ENCODE measurements at places on chromosomes 2 and 18.

GRCh38 chr2:101704046-101704466, 6.5 kb downstream of the MAP4K4 start:
- no peak for DNase-seq

GRCh38 chr2:81247648-81248047, 943.1 kb upstream of the LRRTM1 start:
- no peak for DNase-seq

GRCh38 chr18:48997681-48997984, 46.9 kb upstream of the SMAD7 start:
- no peak for DNase-seq

- DNase-seq: no peak
Measured at GRCh38 chr2:176128172-176128981, 1.1 kb upstream of the HOXD8 start.

- DNase-seq: no peak
Measured at GRCh38 chr2:106944215-106944614, 58.2 kb upstream of the ST6GAL2 start.

DNA sequence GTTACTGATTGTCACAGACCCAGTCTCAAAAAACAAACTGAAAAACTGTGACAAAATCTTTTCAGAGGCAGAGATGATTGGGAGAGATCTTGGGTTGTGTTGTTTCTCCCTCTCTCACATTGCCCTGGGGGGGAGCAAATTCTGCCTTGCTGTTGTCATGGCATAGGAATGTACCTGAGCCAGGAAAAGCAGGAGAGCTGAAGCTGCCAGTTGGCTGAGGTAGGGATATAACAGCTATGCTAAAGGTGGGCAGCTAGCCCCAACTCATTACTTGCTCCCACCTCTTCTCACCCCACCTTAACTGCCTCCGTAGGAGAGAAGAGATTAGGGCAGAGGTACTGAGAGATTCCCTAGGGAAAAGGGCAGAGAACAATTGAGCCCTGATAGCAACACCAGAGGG, 299.3 kb downstream of the OSR1 start:
- no peak for DNase-seq

GRCh38 chr18:58753976-58754375, 82.7 kb downstream of the MALT1 start:
- DNase-seq: no peak

- DNase-seq: no peak
Measured at GRCh38 chr2:57880967-57881366, 165.6 kb upstream of the VRK2 start.

GRCh38 chr2:120278901-120279300, 26.2 kb downstream of the RALB start:
- no peak for DNase-seq

- DNase-seq: no peak
Measured at GRCh38 chr2:7203056-7203467, 285.9 kb downstream of the RNF144A start.

DNA sequence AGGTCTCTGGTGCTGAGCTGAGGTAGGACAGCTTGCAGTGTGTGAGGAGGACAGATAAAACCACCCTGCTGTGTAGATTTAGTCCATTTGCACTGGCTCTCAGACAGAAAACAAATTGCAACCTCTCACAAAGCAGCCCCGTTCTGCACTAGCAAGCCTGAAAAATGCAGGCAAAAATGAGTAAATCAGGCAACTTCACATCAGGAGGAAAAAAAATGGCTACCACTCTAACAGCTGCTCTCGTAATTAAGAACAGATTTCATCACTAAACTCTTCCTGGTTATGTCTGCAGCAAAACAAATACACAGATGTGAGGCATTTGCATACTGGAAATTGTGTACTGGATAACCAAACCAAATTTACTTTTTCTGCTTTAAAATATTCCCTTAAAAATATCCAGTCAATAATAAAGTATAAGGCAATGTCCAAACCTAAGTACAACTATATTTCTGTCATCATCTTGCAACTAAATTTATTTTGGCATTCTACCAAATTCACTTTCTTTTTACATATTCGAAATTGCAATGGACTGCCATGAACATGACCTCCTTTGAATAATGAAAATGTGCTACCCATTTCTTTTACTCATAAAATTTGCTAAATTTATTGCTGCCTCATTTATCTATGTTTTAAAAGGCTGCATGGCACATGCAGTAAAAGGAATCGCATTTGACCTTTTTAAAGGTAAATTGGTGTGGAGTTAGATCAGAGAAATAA, 157.4 kb downstream of the AFF3 start:
- no peak for DNase-seq

DNA sequence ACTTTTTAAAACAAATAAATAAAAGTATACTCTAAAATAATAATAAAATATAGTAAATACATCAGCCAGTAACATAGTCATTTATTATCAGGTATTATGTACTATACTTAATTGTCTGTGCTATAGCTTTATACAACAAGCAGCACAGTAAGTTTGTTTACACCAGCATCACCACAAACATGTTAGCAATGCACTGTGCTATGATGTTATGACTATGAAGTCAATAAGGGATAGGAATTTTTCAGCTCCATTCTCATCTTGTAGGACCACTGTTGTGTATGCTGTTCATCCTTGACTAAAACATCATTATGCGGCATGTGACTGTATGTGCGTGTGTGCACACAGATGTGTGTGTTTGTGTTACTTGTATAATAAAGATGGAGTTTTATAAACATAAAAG, 137.5 kb downstream of the LYPD6B start:
- DNase-seq: no peak

DNA sequence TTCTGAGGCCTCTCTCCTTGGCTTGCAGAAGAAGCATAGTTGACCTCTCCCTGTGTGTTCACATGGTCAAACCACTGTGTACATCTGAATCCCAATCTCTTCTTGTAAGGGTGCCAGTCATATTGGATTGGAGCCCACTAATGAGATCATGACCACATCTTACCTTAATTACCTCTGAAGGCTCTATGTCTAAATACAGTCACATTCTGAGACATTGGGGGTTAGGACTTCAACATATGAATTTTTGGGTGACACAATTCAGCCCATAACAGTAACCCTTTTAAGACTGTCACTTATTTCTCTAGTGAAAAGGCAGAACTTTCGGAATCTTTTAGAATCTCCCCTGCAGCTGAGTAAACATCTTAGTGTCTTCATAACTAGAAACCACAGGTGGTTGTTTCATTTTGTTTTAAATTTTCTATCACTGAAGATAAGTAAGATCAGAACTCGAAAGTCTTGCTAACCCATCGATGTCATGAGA, 33.3 kb downstream of the BMP10 start:
- no peak for DNase-seq

- DNase-seq: peak; percentile 32
Measured at GRCh38 chr2:2146969-2147900, 183.8 kb downstream of the MYT1L start.

GRCh38 chr2:176648700-176649297, 379.6 kb downstream of the MTX2 start:
- no peak for DNase-seq

DNA sequence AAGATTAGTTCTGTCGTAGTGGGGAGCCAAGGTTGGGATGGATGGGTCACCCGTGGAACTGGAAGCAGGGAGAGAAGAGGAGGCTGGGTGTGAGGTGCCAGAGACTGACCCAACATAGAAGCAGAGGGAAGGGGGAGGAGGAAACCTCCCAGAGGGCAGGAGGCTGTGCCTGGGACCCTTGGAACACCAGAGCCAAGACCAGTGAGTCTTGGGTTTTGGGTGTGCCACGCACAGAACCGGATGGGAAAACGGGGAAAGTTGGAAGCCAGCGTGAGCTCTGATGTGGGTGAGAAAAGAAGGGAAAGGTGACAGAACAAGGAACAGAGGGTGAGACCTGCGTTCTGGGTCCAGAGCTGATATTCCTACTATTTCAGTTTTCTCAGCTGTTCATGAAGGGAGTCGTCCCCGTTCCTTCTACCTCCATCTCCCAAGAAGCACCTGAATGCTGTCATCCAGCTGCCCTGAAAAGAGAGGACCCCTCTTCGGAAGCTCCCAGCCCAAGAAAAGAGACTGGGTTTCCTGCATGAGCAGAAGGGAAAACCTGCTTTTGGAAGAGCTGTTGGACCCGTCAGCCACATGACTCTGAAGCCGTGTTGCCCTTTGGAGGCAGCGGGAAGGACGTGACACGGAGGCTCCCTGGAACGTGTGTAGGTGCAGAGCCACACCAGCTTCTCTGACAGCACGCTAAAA, 250.1 kb downstream of the NDUFA10 start:
- no peak for DNase-seq

- DNase-seq: no peak
Measured at GRCh38 chr2:9288233-9288632, 81.6 kb downstream of the ASAP2 start.

GRCh38 chr2:31925517-31925916, 85.3 kb downstream of the MEMO1 start:
- DNase-seq: no peak

DNA sequence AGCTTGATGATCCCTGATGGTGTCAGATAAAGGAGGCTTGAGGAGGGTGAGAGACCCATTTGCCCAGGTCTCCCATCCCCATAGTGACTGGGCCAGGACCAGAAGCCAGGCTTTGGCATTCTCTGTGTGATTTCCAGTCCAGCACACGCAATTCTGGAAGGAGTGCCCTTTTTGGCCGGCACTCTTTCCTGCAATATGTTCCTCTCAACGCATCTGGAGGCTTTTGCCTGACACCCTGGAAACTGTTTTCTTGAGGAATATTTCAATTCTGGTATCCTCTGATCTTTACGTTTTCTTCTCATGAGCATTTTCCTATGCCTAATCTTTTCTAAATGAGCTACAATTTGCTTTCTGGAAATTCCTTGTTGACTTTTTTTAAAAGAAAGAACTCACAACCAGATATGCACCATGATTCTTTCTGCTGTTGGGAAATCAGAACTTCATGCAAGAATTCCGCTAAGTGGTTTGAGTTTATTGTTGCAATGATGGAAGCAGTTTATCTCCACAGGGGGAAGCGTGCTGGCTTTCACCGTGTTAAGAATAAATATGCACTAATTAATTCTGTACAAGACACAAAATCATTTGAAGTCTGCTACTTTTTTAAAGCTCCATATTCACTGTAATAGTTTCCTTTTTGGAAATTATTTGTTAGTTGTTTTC, 143.7 kb downstream of the NAPG start:
- DNase-seq: no peak

GRCh38 chr2:190271783-190272456, 47.7 kb downstream of the HIBCH start:
- DNase-seq: no peak

DNA sequence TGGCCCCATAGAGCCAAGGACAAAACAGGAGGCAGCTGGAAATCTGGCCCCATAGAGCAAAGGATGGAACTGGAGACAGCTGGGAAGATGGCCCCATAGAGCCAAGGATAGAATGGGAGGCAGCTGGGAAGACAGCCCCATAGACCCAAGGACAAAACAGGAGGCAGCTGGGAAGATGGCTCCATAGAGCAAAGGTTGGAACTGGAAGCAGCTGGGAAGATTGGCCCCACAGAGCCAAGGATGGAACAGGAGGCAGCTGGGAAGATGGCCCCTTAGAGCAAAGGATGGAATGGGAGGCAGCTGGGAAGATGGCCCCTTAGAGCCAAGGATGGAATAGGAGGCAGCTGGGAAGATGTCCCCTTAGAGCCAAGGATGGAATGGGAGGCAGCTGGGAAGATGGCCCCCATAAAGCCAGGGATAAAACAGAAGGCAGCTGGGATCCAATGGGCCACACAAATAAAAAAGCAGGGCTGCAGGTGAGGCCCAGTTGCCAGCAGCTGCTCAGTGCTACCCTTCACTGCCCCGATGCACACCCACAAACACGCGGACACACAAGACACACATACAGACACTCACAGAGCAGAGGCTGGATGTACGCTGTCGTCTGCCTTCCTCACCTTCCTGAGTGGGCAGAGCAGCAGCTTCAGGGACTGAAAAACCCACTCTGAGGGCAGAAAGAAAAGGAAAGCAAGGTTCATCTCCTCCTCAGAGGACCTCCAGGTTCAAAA, 505.4 kb upstream of the MYT1L start:
- no peak for DNase-seq

All from left ventricle myocardium inferior (tissue), 1 donor.